ENCODE measurements at places on chromosomes 3 and 15. TPM values are rescaled to one million over a fixed set of nuclear protein-coding genes. Genes with fewer than 3 reads are reported as not detected.

Gene MED12L
- 0.71 TPM for total RNA-seq

DNA sequence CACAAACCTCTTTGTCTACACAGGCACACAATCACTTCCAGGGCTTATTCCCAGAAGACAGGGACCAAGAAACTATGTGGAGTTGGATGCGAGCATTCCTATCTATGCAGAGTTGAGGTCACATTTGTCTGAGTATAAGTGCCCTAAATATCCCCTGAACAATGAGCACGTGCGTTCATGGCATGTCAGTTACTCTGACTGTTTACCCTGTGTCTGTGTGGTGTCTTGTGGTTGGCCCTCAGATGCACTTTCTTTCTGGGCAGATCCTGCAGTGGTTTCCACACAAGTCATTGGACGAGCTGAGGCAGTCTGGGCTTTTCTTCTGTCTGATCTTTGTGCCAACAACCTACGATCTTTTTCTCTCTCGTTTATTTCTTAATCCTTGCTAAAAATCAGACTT lies 134.5 kb downstream of the FBN1 start:
- DNase-seq = no peak

DNA sequence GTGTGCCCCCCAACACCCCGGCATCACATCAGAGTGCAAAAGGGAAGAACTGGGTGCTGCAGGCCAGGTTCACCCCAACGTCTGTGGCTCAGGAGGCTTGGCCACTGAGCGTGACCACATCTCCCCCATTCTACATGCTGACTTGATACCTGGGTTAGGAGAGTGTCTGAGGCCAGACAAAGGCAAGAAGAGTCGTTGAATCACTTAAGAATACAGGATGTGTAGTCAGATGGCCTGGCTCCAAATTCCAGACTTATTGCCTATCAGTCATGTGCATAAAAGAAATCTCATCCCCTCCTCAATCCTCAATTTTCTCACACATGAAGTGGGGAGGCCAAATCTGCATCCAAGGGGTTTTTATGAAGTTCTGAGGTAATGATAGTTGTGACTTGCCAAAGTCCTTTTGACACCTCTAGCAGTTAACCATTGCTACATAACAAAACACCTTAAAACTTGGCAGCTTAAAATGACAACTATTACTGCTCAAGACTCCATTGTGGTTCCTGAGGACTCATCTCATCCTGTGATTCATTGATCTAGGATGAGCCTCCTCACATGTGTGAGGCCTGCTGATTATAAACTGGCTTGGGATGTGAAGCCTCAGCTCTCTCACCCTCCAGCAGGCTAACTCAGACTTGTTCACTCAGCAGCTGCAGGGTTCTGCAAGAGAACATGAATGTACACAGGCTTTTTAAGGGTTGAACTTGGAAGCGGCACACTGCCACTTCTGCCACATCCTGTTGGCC lies 138.8 kb upstream of the TLE3 start:
- no peak for DNase-seq

- DNase-seq = peak; percentile 74
These were observed 3.5 kb upstream of the SHISA5 start for GRCh38 chr3:48507256-48508061.

Gene MASP1
- 29.9 TPM for total RNA-seq
